ENCODE measurements at places on chromosomes 7 and 10.

GRCh38 chr7:36887233-36887632, 162.9 kb upstream of the AOAH start:
- no peak for DNase-seq

DNA sequence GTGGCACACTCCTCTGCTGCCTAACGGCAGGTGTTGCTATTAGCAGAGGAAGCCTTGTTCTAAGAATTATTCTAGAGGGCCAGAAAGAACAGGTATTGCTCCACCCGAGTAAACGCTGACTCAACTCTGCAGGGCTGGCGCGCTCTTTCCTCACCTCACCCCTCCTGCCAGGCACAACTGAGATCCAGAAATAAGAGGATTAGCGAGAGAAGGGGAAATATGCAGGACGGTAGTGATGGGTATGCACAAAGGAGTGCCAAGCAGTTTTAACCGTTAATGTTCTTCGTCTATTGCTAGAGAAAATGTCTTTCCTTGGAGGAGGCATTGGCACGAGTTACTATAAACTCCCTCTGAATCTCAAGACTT, 369 bp upstream of the SCIN start:
- DNase-seq: no peak

DNA sequence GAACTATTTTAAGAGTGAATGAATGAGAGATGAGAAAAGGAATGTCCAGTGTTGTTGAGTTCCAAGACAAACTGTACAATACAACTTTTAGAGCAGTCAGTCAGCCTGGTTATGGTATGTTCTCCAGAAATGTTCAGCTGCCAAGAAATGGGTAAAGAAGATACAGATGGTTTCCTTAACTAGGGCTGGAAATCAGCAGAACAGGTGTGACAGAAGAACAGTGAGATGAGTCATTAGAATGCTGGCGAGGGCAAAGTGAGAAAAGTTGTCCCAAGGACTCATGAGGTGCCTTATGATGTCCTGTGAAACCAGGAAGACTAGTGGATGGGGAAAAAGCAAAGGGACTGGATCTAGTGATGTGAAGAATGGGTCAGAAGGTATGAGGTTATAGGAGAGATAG, 20.8 kb upstream of the SEPTIN7 start:
- DNase-seq: no peak

GRCh38 chr7:16915405-16915804, 33.6 kb upstream of the AGR3 start:
- DNase-seq: no peak

- DNase-seq: no peak
Measured at GRCh38 chr7:24587853-24588252, 14.6 kb downstream of the PALS2 start.

DNA sequence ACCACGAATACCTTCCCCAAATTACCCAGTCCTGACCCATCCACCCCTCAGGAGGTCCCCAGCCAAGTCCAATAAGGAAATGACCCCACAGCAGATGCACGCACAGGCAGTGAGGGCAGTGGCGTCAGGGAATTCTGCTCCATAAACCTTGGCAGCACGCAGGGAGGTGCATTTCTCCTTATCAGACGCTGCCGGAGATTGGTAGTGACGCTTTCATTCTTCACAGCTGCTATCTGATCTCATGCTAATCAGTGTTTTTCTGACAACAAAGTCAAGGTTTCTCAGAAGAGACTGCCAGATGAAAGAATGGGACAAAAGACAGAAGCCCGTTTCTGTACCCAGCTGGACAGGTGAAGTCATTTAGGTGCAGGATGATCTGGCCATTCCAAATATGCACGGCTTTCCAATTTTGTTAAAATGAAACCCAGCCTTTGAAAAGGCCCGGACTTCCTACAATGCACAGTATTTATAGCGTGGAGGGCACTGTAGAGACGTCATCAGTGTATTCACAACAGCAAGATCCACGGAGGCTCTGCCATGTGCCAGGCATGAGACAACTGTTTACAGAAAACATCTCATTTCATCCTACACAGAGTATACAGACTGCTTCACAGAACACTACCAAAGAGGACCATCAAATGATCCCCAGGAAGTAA, 35.3 kb downstream of the DIP2C start:
- no peak for DNase-seq

DNA sequence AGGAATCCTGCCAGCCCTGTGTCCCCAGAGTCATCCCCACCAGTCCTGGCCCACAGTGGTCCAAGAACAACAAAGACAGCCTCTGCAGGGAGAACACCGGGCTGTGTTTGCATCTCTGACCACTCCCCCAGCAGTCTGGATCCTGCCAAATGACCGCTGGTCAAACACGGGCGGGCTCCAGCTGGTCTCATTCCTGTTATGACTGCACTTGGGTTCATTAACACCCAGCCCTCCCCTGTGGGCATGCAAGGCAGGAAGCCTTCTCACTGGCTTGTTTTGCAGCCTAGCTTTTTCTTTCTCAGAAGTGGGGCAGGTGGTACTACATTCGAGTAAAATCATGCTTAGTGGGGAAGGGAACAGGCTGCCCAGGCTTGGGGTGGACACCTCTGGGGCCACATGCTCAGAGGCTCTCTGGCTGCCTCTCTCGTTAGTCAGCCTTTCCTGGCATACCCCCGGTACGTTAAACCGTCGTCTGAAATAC, 190.0 kb downstream of the PLXNA4 start:
- peak; percentile 77 for DNase-seq

- DNase-seq: no peak
Measured at GRCh38 chr10:91511549-91512330, 101.6 kb downstream of the HECTD2 start.

DNA sequence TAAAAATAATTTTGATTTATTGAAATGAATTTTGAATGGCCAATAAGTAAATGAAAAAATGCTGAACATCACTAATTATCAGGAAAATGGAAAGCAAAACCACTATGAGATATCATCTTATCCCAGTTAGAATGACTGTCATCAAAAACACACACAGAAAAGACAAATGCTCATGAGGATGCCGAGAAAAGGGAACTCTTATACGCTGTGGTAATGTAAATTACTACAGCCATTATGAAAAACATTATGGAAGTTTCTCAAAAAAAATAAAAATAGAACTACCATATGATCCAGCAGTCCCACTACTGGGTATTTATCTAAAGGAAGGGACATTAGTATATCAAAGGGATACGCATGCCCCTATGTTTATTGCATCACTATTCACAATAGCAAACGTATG, 15.8 kb downstream of the SCIN start:
- no peak for DNase-seq

GRCh38 chr7:119748251-119748860, 524.6 kb upstream of the KCND2 start:
- no peak for DNase-seq

DNA sequence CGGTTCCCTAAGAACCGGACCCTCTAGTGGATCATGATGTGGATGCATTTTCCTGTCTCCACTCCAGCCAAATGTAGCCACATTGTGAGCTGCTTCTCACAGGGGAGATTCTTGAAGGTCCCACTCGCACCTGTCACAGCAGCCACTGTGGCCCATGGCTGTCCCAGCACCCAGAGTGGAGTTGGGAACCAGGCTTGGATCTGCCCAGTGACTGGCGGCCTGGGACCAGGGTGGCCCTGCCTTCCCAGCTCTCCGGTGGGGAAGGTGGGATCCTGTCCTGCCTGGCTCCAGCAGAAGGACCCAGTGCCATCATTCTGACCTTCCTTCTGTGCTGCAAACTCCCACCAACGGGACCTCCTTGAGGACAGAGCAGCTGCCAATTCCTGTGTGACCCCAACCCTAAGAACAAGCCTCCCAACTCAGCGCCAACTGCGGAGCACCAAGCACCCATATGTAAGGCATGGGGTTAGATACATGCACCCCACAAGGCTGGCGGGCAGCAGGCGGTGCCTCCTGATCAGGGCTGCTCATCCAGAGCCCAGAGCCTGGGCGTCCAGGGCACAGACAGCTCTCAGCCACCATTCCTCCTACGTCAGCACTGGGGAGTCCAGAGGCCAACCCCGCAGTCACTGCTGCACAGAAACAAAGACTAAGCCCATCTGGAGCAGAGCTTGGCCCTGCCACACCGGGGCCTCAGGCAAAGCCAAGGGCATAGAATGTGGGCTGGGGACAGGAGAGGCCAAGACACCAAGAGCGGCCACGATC, 28.8 kb downstream of the EBF3 start:
- peak; percentile 33 for DNase-seq

GRCh38 chr10:92722349-92722748, 32.6 kb downstream of the HHEX start:
- DNase-seq: no peak

DNA sequence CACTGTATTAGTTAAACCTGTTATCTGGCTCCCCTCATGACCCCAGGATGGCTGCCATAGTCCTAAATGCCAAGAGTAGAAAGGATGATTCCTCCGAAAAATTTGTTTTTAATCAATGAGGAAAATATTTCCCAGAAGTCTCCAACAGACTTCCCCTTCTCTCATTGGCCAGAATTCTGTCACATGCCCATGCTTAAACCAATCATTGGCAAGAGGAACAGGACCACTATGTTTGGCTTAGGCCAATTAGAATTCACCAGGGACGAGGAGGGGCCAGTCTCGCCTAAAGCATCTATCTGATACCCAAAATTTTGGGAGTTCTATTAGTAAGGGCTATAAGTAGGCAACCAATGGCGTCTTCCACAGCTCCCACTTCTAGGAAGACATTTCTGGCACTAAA, 71.2 kb upstream of the IL6 start:
- DNase-seq: no peak

DNA sequence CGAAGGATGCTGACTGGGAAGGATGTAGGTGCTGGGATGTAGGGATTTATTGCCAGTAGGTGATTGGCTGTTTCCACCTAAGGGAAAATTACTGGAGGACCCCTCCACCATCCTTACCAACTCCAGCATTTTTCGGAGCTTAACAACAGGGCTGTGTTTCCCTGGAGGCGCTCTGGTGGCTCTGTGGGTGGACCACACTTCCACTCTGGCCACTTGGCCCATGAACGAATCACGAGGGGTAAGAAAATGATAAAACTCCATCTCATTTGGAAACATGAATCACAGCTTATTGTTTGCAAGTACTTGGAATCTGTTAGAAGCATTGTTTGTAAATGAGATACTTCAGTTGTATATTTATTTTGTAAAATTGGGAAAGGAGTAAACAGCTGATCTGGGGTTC, 3.0 kb downstream of the DOCK1 start:
- DNase-seq: no peak

DNA sequence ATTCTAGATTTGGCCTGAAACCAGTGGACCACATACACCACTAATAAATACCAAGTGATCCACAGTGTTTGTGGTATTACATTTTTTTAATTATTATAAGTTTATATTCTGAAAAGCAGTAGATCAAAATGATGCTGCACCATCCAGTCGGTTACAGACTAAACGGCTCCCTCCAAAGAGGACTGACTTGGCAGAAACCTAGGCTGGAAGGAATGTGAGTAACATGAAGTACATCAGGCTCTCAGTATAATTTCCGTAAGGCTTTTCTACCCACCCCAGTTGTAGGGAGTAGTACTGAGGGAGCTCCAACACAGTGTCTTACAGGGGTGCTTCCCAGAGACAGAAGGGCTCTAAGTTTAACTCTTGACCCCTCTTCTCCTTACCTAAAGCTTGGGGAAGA, 119.5 kb downstream of the TRRAP start:
- peak; percentile 25 for DNase-seq

DNA sequence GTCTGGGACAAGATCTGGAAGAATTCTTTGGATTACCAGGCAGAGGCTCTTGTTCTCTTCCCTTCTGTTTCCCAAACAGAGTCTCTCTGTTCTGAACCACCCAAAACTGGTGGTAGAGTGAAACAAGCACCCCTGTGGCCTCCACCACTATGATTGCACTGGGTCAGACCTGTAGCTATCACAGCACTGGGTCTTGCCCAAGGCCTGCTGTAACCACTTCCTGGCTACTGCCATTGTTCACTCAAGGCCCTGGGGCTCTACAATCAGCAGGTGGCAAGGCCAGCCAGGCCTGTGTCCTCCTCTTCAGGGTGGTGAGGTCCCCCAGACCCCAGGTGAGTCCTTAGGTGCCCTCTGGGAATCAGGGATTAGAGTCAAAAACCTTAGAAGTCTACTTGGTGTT, 4.1 kb upstream of the LRRC17 start:
- DNase-seq: no peak

GRCh38 chr10:77494756-77495541, 142.7 kb downstream of the KCNMA1 start:
- DNase-seq: no peak

GRCh38 chr10:36621346-36621745, 504.1 kb upstream of the ANKRD30A start:
- DNase-seq: no peak

- DNase-seq: no peak
Measured at GRCh38 chr10:3178042-3178441, 5.5 kb upstream of the PITRM1 start.

DNA sequence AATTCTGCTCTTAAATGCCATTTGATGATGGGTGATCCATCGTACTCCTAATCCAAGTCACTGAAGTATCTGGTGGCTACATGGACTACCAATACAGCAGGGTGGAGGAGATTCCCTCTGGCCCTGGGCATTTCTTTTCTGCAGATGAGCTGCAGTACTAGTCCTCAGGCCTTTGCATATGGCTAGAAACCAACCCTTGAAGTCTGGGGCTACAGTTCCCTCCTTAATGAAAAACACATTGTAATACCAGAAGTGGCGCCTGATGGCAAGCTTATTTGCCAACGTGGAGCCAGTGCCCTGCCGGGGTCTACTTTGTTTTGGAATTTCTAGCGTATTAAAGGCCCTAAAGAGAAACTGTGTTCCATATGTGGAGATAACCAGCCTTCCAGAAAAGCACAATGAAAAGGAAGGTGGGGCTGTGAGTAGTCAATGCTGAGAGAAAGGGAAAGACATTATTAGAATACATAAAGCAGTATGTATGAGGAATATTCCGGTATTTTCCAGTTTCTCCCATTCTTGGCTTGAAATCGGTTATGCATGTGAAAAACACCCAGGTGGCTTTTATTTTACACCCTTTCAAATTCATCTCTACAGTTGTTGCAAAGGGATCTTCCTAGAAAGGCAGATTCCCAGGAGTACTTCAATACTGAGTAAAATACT, 368.8 kb downstream of the PRPF18 start:
- DNase-seq: no peak

- no peak for DNase-seq
Measured at GRCh38 chr7:20786779-20787659, at the start of gene SP8. SP8 (minus strand) TSS chr7:20786886; CDS start chr7:20786798, 88 bp downstream.

GRCh38 chr7:7535691-7536090, at the start of gene COL28A1:
COL28A1 (minus strand) TSS chr7:7535873; CDS start chr7:7532875, 2,998 bp downstream.
- DNase-seq: no peak

DNA sequence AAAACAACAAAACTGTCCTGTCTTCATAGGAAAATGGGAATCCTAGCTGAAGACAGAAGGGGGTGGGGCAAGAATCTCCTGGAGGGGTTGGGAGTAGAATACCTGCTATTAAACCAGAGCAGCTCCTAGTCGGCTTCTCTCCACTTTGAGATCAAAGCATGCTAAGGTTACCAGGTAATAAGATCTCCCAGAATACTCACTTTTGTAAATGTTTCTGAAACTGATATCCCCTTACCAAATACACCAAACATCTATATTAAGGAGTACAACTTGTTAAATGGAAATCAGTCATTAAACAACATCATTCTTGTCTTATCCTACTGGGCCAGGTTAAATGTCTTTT, 29.5 kb upstream of the DAGLB start:
- DNase-seq: no peak

- DNase-seq: no peak
Measured at GRCh38 chr10:77359287-77359691, 278.3 kb downstream of the KCNMA1 start.

- DNase-seq: no peak
Measured at GRCh38 chr10:29257784-29258135, 31.1 kb upstream of the LYZL1 start.

Measured in tibial artery (tissue), 4 donors.